ENCODE measurements at places on chromosomes 12 and 14.

DNA sequence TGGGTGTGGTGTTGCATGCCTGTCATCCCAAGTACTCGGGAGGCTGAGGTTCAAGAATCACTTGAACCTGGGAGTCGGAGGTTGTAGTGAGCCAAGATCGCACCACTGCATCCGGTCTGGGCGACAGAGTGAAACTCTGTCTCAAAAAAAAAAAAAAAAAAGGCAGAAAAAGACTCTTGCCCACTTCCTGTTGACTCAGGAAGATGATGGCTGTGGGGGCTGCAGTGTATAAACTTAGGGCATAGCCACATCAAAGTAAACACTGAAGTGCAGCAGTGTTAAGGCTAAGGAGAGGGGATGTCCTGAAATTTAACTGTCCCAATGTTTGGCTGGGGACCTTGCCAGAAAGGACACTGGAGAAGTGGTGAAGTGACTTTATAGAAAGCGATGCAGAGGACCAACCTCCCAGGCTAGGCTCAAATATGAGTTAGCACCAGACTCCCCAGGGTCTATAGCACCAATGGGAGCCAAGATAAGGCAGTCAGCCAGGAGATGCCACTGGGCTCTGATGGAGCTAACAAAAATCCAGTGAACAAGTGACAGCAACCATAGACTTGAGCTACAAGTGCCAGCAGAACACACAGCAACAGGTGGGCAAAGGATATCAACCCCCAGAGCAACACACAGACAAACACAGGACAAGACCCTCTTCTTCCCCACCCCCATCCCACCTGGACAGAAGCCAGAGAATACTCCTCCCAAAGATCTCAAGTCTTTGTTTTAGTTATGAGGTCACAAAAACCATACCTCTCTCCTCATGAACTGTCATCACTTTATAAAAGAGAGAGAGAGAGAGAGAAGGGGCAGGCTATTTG is 28.0 kb downstream of the NELL2 start:
- peak; percentile 40 for DNase-seq

DNA sequence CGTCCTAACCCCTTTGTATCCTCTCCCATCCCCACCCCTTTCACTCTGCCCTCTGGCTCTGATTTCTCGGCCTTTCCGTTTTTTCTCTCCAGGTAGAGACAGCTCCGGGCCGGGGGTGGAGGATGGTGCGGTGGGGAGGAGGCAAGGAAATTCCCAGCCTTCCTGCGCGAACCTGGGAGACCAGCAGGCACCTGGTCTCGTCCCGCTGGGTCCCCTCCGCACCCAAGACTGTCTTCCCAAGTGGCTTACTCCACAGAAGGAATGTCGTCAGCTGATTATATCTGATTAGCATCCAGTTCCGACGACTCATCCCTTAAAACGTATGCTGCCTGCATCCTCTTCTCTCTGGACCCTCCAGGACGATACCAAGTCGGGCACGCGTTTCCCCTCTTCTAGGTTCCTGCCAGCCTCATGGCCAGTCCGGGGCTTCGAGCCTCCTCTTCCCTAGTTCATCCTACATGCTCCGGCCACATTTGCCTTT is 42.2 kb upstream of the CAPRIN2 start:
- no peak for DNase-seq

GRCh38 chr12:100450735-100451134 is 22.9 kb upstream of the NR1H4 start:
- no peak for DNase-seq

GRCh38 chr12:48512855-48513254 is 12.6 kb upstream of the OR8S1 start:
- peak; percentile 38 for DNase-seq

DNA sequence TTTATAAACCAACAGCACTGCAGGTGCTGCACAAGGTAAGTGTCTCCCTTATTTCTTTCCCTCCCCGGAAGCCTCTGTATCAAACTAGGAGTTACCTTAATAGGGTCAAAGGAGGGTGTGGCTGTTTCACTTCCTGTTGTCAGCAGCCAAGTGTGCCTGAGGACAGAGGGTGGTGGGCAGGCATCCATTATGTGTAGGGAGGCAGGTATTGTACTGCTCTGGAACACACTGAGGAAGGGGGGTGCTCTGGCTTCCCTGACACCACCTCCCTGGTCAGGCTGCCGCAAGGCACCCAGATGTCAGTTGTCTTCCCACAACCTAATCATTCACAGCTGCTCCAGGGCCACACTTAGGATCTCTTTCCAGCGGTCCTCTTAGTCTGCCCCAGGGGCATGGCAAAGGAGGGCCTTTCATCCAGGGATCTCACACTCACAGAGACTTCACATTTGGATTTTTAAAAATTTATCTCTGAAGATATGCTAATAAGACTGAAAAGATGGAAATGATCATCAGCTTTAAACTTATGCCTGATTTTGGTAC is 132.0 kb upstream of the ARHGAP5 start:
- no peak for DNase-seq

DNA sequence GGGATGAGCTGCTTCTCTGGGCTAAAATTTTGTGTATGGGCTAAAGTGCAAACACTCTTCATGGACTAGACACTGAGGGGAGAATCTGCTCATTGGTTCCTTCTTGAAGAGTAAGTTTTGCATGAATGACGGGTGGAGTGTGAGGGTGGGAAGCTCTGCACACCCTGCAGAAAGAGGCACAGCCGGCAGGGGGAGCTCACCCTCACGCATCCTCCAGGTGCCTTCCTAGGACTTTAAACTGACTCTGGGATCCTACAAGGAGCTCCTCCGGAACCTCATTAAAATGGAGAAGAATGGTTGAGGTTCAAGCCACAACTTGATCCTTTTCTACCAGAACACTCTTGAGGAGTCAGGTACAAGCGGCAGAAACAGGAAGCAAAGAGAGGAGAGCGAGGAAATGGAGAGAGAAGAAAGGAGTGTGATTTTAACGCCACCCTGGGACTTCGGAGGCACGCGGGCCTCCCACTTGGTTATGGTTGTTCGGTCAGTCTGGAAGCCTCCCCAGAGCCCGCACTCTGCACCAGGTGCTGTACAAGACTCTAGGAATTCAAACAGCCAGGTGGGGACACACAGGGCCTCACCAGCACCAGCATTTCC is 87.5 kb downstream of the SETD3 start:
- DNase-seq = no peak

DNA sequence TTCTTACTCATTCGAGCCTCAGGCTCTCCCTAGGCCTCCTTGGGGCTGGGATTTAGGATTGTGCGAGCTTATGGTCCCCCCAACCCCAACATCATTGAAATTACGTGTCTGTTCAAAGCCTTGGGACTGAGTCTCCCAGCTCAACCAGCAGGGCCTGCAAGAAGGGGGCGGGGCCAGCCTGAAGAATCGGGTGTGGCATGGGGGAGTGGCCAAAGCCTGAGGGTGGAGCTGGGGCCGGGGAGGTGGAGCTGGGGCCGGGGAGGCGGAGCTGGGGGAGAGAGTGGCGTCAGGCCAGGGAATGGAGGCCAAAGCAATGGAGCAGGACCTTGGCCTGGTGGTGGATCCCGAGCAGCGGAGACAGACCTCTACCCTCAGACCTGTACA is 24.3 kb upstream of the HSPB8 start:
- no peak for DNase-seq

DNA sequence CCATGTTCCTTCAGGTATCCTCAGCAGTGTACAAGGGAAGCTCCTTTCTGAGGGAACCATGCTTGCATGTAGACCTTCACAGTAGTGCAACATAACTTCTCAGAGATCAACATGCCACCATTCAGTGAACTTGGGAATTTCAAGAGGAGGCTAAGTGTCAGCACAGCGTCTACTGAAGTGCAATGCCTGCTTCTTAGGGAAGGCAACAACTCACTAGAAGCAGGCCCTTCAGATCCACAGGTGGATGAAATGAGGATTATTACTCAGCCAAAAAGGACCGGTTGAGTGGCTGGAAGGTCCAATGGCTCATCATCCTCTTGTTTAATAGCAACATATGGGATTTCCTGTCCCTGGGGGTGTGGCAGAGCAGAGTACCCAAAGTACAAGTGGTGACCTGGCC is 18.7 kb downstream of the RNASE10 start:
- no peak for DNase-seq

GRCh38 chr12:109475993-109476806 is 900 bp downstream of the KCTD10 start:
- DNase-seq = no peak

DNA sequence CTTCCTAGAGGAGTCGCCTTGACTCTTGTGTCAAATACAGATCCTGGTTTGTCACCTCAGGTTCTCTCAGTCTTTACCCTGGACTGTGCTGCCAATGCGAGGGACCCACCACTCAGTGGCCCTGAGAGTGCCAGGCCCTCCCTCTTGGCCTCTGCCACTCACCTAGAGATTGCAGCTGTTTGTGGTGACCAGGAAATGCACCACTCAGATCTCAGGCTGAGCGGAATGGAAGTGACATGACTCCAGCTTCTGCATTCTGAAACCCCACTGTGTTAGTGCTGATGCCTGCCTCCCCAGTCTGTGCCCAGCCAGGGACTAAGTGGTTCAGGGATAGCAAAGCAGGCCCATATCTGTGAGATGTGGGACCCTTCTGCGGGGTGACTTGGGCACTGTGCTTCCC is 27.8 kb upstream of the NEDD1 start:
- DNase-seq = no peak

DNA sequence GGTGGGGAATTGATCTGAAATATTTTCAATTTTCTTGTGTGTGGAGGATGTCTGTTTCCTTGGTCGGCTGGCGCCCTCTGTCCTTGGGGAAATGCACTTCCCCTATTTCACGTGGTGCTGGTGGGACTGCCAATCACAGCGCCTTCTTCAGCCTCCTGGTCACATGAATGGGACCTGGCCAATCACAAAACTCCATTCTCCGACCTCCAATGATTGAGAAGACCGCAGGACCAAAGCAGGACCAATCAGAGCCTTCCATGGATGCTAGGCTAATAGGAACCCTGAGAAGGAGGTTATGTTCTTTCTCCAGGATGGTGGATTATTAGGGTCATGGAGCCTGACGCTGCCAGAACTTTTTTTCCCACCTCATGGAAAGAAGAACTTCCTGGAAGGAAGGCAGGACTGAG is 188.7 kb downstream of the TTC8 start:
- no peak for DNase-seq

- no peak for DNase-seq
Observed at GRCh38 chr12:15839041-15839440, 43.1 kb upstream of the STRAP start.

DNA sequence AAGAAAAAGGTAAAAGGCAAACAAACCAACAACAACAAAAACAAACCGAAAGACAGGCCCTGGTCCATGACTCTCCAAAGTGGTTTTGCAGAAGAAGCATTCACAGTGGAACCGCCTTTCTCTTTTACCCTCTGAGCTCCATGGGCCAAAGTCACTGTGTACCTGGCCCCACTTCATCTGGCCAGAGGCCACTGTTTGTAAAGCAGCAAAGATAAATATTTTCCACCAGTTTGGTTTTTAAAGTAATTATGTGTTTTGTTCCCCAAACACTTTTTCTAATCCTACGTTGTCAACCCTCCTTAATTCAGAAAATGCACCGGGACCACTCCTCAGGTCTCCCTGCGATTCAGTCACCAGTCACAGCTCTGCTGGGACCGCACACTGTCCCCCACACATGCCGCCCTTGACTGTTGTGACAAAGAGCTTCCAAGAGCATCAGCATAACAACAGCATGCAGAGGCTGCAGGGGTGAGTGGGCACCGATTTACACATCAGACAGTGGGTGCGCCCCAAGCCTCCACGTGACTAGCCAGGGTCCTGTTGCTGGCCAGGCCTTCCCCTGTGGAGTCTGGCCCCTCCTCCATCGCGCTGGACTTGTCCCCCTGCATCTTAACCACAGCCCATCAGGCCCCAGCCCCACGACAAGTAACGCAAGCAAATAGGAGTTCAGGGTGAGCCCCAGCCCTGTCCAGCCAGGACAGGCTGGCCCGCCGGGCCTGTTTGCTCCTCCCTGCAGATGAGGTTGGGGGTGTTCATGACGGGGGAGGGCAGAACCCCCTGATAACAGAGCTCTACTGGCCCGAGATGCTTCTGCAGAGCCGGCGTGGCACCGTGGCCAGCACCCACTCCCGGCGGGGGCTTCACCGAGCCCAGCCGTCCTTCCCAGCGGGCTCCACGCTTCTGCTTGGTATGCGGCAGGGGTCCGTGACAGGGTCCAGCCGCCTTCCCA is 65.2 kb upstream of the DIO3 start:
- no peak for DNase-seq

GRCh38 chr12:130132831-130133511 is 29.3 kb upstream of the FZD10 start:
- DNase-seq = no peak

GRCh38 chr12:164207-164606 is 49.8 kb downstream of the SLC6A12 start:
- no peak for DNase-seq

DNA sequence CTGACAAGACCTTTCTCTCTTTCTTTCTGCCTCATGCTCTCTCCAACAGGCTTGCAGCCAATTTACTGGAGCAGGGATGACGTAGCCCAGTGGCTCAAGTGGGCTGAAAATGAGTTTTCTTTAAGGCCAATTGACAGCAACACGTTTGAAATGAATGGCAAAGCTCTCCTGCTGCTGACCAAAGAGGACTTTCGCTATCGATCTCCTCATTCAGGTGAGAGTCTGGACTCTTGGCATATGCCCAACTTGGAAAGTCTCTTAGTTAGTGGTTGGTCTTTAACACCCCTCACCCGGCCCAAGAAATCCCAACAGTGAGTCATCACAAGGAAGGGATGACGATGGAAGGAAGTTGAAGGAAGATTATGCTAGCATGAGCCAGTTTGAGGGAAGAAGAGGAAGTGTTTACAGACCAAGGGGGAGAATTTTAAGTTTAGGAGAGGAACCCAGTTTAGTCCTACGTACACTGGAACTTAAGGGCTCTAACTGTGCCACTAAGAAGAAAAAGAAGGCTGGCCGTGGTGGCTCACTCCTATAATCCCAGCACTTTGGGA is 189.7 kb downstream of the ETV6 start:
- no peak for DNase-seq

DNA sequence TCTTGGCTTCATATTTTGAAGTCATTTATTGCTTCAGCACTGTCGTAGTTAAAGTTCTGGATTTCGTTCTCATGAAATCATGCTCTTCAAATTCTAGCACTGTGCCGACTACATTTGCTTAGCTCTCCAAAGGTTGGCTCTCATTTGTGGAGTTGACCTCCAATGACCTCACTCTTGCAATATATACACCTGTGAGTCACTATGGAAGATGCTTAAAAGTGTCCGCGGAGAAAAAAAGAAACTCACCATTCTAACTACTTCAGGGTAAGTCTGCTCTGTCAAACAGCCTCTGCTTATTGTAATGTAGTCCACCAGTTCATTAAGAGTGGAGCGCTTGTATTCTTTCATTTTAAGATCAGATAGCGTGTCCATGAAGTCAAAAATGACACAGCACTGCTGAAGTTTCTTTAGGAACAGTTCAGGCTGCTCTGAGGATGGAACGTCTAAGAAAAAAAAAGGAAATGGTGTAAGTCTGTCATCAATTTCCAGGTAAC is 89.7 kb downstream of the PPP2R5E start:
- DNase-seq = no peak

DNA sequence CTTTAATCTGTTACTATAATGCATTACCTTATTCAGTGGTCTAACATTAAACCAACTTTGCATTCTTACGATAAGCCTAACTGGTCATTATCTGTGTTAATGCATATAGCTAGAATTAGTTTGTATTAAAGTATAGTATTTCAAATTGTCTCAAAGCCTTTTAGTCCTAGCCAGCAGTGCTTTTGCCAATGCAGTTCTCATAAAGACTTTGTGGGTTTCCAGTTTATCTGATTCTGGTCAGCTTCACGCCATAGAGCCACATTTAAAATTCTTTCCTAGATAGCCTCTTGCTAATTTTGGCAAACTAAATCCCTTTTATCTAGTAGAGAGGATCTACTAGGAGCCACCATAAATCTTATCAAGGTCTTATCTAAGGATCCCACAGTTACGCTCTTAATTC is 78.9 kb upstream of the VASH1 start:
- no peak for DNase-seq

GRCh38 chr12:48947727-48948126 is 9.6 kb downstream of the ARF3 start:
- DNase-seq = no peak
